ENCODE measurements at places on chromosomes 5 and 9.
A peak's percentile ranks its signal among the peaks of the same experiment; 100 is the strongest.

DNA sequence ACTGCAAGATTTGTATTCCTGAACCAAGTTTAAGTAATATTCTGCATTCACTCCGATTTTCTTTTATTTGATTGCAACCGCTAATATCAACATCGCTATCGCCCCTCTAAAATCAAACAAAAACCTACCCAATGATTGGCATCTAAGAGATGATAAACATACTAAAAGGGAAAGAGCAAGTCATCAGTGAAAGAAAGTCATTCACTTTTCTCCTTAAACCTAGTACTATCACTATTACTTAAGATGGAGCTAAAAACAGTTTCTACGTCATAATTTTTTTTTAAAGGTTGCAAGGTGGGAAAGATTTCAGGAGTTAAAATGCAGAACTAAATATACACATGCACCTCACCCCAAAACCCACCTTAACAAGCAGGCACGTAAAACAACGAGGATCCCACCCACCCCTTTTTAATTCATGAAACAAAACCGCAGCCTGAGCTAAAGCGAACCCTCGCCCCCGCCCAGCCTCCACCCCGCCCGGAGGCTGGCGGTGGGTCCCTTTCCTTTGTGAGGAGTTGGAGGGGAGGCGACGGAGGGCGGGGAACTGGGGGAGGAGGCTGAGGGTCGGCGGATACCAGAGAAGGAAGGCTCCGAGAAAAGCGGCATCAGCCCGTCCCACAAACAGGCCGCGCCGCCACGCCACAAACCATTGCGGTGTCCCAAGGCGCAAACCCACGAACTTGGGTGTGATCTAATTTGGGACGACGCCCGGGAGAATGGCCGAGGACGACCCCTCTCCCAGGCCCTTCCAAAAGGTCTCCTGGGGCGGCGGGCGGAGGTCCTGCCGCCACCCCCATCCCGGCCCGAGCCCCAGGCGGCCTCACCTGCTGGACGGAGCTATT, 861 bp downstream of the UBQLN1 start:
- peak; percentile 41 for DNase-seq

GRCh38 chr5:72125941-72126620, 18.8 kb downstream of the MAP1B start:
- DNase-seq: no peak

GRCh38 chr5:38808666-38809343, 37.0 kb upstream of the OSMR start:
- DNase-seq: no peak

GRCh38 chr5:88954511-88954910, 71.5 kb upstream of the MEF2C start:
- DNase-seq: no peak

All from activated CD8-positive, alpha-beta memory T cell treated with anti-CD3 and anti-CD28 coated beads for 1 hour (primary cell).